Panc1 (cell line): ENCODE measurements at places on chromosomes 1 and 21.

GRCh38 chr1:10965546-10966226 is 46.8 kb upstream of the TARDBP start:
- H3K4me3 ChIP-seq, result no peak overlapping the region
- no peak overlapping the region for H3K27ac ChIP-seq
- H3K27me3 ChIP-seq, result no peaks in the 10 kb centered on the region
- H3K36me3 ChIP-seq, result no peaks in the 10 kb centered on the region
- peaks cover 4% of the 10 kb centered on the region; the same call in 1 of the 2 replicates for H3K4me1 ChIP-seq

DNA sequence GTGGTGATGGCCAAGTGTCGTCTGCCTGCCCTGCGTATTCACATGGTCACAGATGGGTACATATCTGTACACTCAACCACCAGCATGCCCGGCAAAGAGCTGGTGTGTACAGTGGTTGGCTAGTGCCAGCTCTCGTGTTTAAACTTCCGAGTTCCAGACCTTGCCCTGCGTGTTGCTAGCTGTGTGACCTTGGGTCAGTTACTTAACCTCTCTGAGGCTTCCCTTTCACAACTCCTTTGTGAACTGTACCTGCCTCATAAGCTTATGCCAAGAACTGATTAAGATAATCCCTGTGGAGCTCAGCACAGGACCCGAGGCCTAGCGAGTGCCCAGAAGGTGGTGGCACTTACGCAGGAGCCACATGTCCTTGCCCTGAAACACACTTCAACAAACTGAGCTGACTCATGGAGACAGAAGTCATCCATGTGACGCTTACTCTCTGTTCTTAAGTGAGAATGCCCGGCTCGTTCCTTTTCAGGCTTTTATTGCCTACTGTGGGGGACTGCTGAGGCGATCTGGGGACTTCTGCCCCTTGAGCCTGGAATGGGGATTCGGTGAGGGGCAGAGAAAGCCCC is 55.4 kb downstream of the ALPL start:
- H3K27ac ChIP-seq, result no peak overlapping the region
- no peaks in the 10 kb centered on the region for H3K27me3 ChIP-seq
- DNase-seq, result no peak
- H3K36me3 ChIP-seq, result no peaks in the 10 kb centered on the region

GRCh38 chr1:29412591-29412990 is 176.3 kb downstream of the PTPRU start:
- DNase-seq, result no peak
- H3K27ac ChIP-seq, result no peak overlapping the region
- no peaks in the 10 kb centered on the region for H3K36me3 ChIP-seq

GRCh38 chr1:165738794-165739193 is 29.9 kb downstream of the TMCO1 start:
- no peak overlapping the region for H3K27ac ChIP-seq
- no peak overlapping the region for H3K4me3 ChIP-seq
- no peaks in the 10 kb centered on the region for H3K4me1 ChIP-seq
- peaks cover 13% of the 10 kb centered on the region for H3K36me3 ChIP-seq
- no peaks in the 10 kb centered on the region for H3K27me3 ChIP-seq
